ENCODE measurements at places on chromosomes 3 and 15. TPM values are rescaled to one million over a fixed set of nuclear protein-coding genes. Genes with fewer than 3 reads are reported as not detected.

DNA sequence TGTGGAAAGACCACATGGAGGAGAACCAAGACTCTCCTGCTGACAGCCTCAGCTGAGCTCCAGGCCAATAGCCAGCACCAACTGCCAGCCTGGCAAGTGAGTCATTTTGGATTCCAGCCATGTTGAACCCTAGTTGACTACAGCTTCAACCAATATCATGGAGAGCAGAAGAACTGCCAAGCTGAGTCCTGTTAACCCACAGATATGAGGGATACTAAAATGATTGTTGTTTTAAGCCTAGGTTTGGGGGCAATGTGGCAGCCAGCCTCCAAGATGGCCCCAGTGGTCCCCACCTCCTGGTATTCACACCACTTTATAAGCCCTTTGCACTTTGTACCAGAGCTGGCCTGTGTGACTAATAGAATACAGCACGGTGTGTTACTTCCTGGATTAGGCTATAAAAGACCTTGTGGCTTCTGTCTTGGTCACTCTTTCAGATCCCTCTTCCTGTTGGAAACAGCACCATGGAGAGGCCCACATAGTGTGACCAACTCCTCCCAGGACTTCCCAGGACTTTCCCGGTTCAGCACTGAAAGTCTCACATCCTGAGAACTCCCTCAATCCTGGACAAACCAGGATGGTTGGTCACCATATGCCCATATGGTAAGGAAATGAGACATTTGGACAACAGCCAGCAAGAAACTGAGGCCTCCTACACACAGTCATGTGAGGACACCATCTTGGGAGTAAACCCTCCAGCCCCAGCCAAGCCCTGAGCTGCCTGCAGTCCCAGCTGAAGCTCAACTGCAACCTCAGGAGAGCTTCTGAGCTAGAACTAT, 32.4 kb upstream of the CDV3 start:
- DNase-seq = no peak

- DNase-seq = no peak
Measured at GRCh38 chr3:126039870-126040269, 44.1 kb downstream of the SLC41A3 start.

SLC24A5 gene
- not detected for total RNA-seq

- DNase-seq = no peak
Measured at GRCh38 chr15:69290346-69291164, 8.2 kb upstream of the PAQR5 start.

APBA2 gene
- 52.4 TPM for total RNA-seq

- no peak for DNase-seq
Measured at GRCh38 chr3:63232764-63233396, 45.2 kb upstream of the SYNPR start.

- no peak for DNase-seq
Measured at GRCh38 chr3:173584838-173585831, 187.6 kb downstream of the NLGN1 start.

GRCh38 chr3:197029511-197030167, at the start of gene MELTF:
MELTF (minus strand) TSS chr3:197029817; CDS start chr3:197029702, 115 bp downstream.
- peak; percentile 68 for DNase-seq

- DNase-seq = no peak
Measured at GRCh38 chr15:85073556-85074194, 92.0 kb downstream of the PDE8A start.

DNA sequence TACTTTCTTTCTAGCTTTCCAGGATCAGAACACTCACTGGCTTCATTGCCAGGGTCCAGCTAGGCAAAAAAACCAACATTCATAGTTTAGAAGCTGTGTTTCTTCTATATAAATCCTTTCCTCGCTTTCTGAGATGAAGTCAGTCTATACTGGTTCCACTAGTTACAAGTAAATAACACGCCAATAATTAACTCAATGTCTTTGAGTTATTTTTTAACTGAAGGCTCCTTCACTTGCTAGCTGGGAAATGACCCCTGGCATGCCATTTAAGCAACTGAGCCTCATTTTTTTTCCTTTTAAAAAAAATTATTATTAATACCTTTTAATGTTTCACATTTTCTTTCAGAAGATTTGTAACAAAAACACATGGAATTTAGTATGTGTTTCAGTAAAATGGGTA, 2.1 kb upstream of the CCDC174 start:
- DNase-seq = no peak

CD276 gene
- 2.6 TPM for total RNA-seq

C3orf18 gene
- 16.2 TPM for total RNA-seq

- DNase-seq = no peak
Measured at GRCh38 chr3:66441129-66441528, 59.7 kb downstream of the LRIG1 start.

GRCh38 chr3:195153653-195154052, 117.3 kb downstream of the XXYLT1 start:
- DNase-seq = no peak

TMEM40 gene
- total RNA-seq = not detected

SKOR1 gene
- total RNA-seq = 0.30 TPM

DNA sequence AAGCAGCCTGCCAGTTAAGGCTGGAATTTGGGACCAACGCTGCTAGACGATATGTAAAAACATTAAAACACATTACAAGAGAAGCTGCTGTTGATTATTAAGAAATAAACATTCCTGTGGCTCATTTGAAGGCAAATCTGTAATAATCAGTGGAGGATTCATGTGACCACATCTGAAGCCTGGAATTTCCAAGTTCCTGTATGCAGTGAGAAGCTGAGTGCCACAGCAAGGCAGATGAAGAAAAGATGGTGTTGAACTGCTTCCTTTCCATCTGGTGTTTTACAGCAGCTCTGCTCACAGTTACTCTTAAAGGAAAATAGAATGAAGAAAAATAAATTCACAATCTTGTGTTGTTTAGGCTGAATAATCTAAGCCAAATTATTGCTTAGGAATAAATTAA, 139.3 kb upstream of the ROBO2 start:
- no peak for DNase-seq

GOLGA8K gene
- 0.96 TPM for total RNA-seq

GRCh38 chr3:101963902-101964362, 114.6 kb downstream of the NFKBIZ start:
- no peak for DNase-seq

MUC20 gene
- 9.9 TPM for total RNA-seq

DNA sequence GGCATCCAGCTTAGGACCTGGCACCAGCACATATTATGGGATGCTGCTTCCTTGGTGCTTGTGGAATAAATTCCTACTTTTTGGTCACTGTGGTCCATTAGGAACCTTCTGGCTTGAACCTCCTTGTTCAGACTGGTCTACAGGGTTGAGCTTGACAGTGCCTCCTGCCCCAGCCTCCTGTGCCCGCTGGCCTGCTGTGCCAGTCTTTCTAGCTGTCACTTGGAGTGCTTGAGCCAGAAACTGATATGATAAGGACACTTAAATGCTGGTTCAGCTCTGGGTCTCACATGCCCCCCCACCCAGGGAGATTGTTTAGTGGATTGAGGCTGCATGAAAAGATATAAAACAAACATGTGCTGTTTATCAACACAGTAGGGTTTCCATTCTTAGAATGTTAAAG, 147.8 kb downstream of the SLCO3A1 start:
- no peak for DNase-seq

- no peak for DNase-seq
Measured at GRCh38 chr3:196406811-196407470, 25.3 kb downstream of the UBXN7 start.

DNA sequence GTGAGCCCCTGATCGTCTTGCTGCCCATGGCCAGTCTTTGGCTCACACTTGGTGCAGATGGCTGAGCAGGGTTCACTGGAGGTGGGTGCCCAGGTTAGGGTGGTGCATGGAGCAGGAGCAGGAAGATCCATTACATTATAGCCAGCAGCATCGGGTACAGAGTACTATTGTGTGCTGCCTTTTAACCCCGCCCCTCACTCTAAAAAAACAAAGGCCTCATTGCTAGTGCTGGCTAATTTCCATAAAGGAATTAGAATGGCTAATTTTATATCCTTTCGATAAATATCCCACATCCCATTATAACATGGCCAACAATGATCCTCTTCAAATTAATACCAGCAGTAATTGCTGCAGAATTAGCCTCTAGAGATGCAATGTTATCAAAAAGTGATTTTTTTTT, 45.8 kb upstream of the PPP4R2 start:
- DNase-seq = no peak

PXYLP1 gene
- 17.2 TPM for total RNA-seq

GRCh38 chr3:47009225-47010110, 30.0 kb downstream of the NBEAL2 start:
- peak; percentile 62 for DNase-seq

SCAANT1 gene
- total RNA-seq = not detected

GRCh38 chr15:92143765-92144164, 249.9 kb upstream of the ST8SIA2 start:
- DNase-seq = no peak

DNA sequence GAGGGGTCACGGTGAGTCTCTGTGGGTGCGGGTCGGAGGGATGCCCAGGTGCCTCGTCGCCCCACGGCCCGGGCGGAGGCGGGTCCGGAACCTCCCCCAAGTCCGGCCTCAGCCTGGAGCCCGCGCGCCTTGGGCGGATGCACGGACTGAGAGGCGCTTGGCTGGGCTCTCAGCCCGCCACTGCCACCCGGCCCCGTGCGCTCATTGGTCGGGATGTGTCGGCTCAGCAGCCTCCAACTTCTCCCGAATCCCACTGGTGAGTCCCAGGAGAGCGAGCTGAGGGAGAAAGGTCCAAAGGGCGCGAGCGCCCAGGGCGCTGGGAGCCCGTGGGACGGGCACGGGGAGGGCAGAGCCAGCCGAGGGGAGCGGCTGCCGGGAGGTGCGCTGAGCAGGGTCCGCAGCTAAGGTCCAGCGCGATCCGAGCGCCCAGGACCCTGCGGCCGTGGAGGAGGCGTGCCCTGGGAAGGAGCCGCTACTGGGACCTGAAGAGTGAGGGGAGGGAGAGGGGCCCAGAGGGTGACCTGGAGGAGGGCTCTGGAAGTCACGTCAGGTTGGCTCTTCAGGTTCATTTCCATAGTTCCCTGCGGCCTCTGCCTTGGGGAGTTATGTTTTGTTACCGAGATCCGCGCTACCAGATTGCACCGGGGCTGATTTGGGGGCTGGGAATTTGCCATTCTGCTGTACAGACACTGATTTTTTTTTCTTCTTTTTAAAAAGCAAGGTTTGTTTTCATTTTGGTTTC, at the start of gene MME:
MME (plus strand) TSS at position 574 of the 742 bp plus-strand sequence. CDS start 3,849 bp downstream, outside the sequence.
- DNase-seq = no peak

CTXND1 gene
- not detected for total RNA-seq

GRCh38 chr3:160365869-160366522, 33.0 kb downstream of the IFT80 start:
- no peak for DNase-seq

- DNase-seq = no peak
Measured at GRCh38 chr3:197953881-197954280, 3.9 kb downstream of the RPL35A start.

DNA sequence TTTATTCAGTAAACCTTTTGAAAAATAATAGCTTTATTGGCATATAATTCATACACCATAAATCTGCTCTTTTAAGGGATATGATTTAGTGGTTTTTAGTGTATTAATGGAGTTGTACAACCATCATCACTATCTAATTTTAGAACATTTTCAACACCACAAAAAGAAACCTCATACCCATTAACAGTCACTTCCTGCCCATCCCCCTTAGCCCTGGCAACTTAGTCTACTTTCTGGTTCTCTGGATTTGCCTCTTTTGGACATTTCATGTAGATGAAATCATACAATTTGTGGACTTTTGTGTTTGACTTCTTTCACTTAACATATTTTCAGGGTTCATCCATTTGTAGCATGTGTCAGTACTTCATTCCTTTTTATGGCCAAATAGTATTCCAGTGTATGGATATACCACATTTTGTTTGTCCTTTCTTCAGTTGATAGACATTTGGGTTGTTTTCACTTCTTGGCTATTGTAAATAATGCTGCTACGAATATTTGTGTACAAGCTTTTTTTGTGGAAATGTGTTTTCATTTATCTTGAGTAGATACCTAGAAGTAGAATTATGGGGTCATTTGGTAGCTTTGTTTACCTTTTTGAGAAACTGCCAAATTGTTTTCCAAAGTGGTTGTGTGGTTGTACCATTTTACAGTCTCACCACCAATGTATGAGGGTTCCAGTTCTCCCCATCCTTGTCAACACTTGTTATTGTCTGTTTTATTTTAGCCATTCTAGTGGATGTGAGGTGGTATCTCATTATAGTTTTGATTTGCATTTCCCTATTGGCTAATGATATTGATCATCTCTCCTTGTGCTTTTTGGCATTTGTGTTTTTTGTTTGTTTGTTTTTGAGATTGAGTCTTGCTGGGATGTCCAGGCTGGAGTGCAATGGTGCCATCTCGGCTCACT, 45.8 kb downstream of the SMAD3 start:
- no peak for DNase-seq

- DNase-seq = no peak
Measured at GRCh38 chr3:10532939-10533736, 27.8 kb upstream of the ATP2B2 start.

DNA sequence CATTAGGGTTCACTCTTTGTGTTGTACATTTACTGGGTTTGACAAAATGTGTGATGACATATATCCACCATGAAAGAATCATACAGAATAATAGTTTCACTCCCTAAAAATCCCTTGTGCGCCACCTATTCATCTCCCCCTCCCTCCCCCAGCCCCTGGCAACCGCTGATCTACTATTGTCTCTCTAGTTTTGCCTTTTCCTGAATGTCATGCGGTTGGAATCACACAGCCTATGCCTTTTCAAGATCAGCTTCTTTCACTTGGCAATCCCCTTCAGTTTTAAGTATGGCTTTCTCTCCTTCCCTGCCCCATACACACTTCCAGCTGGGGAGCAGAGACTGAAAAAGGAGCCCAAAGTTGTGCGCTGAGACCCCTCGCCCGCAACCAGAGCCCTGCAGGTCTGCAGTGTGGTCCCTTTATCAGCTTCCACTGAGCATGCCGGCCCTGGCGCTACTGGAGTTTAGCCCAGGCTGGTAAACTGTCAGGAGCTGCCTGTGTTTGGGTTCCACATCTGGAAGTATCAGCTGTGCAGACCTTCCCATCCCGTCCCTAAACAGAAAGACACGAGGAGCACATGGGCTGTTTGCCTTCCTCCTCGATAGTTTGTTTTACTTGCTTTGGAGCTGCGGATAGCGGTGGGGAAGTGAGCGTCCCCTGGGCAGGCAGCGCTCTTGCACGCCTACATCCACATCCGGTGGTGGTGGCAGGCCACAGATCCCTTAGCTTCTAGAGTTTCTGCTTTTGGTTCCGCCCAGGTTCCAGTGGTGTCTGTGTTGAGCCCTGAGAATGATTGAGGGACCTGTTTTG, 12.3 kb downstream of the BOC start:
- no peak for DNase-seq

QARS1 gene
- total RNA-seq = 199 TPM

SHQ1 gene
- 31.2 TPM for total RNA-seq

DNA sequence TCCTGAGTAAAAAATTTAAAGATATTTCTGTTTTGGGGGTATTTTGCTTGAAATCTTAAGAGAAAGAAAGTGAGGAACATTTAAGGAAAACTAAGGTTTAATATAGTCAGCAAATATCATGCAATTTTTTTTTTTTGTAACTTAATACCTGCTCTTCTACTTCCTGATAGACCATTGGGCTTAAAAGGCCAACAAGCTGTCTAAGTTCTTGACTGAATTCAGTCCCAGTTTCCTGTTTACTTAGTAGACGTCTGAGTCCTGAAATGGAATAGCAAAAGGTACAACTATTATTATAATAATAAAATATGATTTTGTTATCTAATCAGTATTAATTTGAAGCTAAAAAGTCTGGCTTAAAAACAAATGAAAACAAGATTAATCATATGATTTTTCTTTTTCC, 37.9 kb downstream of the IQCB1 start:
- DNase-seq = no peak

Data from CD4-positive, alpha-beta memory T cell (primary cell).